ENCODE measurements at places on chromosomes 6 and 20.

DNA sequence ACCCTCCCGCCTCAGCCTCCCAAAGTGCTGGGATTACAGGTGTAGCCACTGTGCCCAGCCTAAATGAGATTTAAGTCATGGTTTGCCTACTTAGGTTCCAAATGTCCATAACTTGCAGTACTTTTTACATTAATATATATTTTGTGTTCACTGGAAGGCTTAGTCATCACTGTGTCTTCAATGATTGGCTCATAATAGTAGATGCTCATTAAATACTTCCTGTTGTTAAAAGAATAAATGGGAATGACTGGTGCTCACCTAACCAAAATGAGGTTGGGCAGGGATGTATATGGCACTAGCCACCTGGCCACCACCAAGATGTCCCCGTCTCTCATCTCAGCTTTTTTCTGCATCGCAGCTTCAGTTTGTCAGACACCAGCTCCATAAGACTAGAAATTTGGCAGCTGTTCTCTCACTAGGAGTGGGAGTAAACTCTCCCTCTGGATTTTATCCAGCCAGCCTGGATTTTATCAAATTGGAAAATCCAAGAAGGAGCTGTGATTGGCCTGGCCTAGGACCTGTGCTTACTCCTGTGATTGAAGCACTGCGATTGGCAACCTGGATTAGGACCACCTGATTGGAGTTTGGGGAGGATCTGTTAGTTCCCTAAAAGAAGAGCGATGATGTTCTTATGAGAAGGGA lies 1.1 kb upstream of the GLO1 start:
- DNase-seq = no peak

DNA sequence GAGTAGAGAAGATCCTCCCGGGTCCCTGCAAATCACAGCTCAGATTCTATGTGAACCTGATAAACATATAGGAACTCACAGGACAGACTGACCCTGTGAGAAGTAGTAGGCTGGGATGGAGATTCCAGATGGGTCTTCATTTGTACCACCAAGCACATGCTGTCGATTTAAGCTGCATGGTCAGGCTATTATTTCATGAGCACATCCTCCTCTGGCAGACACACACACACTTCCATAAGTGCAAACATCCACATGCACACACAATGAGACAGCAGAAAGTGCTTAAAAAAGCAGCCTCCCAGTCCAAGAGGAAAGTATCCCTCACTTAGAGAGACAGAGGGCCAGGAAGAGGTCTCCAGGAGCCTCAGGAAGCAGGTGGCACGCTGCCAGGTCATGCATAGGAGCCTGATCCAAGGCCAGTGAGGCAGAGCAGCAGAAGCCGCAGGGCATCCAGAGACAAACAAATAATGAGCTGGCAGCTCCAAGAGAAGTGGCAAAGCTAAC lies 131.8 kb downstream of the UNC5CL start:
- DNase-seq = peak; percentile 43

- no peak for DNase-seq
Observed at GRCh38 chr20:46402331-46402811, 4.0 kb downstream of the ELMO2 start.

DNA sequence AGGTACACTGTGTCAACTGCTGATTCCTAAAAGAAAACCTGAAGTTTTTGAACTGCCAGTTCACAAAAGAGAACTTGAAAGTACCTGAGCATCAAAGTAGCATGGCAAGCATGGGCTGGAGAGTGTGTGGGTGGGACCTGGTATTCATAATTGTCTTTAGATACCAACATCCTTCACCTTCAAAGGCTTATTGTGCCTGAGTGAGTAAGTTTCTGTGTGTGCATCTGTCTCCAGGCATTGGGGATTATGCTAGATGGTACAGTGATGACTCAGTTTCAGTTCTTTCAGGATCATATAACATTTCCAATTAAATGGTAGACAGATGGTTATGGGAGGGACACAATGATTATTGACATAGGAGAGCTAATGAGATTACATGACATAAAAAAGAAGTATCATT lies 238.5 kb downstream of the ZFAND3 start:
- DNase-seq = no peak

DNA sequence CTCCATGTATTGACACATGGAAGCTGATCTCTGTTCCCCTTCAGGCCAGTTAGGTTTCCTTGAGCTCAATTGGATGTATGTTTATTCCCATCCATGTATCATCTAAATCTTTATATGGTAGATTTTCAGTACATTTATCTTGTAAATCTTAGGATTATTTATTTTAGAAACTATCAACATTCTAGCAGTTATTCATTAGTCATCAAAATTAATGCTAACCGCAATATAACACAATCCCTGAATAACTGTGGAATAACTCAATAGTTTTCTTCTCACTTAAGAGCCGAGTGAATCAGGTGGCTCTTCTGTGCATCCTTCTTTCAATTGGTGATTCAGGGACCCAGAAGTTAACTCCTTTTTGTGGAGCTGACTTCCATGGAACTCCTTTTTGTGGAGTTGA lies 15.5 kb upstream of the TBX18 start:
- no peak for DNase-seq

DNA sequence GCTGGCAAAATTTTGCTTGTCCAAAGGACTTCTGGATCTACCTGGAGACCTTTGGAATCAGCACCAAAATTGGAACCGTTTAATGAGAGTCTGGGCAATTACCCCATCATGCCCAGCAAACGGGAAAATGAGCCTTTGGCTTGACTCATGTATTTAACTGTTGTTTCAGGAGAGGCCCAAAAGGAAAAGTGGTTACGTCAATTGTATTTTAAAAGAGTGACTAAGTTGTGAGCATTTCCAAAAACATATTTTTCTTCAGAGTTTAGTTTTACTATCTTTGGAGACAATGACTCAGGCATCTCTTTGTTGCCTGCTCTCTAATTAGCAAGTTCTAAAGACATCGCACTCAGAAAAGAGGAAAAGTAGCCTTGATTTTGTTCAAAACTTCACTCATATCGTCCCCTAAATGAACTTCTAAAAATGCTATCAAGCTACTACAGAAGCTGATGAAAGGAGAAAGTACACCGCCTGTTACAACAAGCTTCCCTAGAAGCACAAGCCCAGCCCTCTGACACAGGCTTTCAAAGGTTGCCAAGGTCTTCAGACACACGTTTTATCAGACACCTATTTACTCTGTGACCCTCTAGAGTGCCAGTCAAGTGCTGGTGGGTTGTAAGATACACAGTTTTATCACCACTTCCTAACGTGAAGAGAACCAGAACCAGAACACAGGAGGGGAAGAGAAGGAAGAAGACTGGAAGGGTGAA lies 146.2 kb downstream of the TBX18 start:
- peak; percentile 83 for DNase-seq

DNA sequence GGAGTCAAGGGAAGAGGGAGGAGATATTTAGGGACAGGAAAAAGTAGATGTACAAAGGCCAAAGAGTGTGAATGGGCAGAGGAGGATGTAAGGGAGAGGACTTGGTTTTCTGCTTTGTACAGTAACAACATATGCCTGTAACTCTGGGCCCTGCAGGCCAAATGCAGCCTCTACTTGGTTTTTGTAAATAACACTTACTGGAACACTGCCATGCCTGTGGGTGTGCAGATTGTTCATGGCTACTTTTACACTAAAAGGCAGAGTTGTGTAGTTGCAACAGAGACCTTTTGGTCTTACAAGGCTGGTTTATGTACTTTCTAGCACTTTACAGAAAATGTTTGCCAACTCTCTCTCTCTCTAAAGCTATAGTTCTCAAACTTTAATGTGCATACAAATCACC lies 157.1 kb downstream of the PHACTR1 start:
- no peak for DNase-seq

- no peak for DNase-seq
Observed at GRCh38 chr6:142867988-142868812, 76.8 kb downstream of the HIVEP2 start.

DNA sequence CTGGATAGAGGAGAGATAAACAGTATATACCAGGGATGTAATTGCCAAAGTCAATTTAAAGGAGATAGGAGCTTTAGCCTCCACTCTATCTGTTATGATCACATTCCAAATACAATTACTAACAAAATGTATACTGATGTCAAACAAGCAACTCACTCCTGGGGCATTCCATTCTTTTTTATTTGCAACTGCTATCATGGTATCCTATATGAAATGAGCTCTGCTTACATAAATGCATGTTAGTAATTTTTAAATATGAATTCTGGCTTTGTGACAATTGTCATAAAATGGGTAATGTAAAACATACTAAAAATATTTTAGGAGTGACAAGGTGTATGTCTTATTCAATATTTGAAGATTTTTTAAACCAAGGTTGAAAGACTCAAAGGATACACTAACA lies 751.1 kb downstream of the HACE1 start:
- DNase-seq = no peak

- no peak for DNase-seq
Observed at GRCh38 chr20:44326391-44327159, 10.3 kb upstream of the R3HDML start.

DNA sequence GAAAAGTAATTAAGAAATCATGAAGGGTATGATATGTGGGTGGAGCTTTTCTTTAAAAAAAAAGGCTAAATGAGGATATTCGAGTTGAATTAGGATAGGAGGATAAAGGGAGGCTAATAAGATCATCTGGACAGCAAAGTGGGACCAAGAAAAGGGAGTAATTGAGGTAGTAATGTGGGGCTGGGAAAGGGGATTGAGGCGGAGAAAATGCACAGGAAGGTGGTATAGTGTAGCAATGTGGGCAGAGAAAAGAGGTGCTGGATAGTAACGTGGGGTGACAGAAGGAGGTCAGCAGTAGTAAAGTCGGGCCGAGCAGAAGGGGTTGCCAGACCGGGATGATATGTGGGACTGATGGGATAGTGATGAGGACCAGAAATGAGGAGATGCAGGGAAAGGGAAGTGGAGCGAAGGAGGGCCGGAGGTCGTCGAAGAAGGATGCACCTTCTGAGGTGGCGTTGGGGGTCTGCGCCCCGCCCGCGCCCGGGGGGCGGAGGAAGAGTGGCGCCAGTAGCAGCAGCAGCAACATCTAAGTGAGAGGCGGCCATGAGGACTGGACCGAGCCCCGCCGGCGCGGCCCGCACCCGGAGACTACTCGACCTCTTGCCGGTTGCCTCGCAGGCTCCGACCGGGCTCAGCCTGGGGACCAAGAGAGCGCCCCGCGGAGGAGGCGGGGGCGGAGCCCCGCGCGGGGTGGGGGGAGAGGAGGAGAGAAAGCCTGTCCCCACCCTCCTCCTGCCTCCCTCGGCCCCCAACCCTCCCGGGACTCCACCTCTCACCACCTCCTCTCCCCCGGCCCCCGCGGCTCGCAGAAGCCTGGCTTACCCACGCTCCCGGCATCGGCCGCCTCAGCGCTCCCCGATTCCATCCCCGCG lies 887 bp downstream of the GABBR1 start:
- peak; percentile 67 for DNase-seq

- DNase-seq = no peak
Observed at GRCh38 chr20:38108986-38109541, 56.0 kb downstream of the TGM2 start.

GRCh38 chr6:48834706-48835105 lies 628.3 kb downstream of the MMUT start:
- no peak for DNase-seq

GRCh38 chr20:34177052-34177451 lies 64.2 kb upstream of the ASIP start:
- no peak for DNase-seq

GRCh38 chr20:1292620-1293019 lies 26.5 kb downstream of the SNPH start:
- DNase-seq = no peak

DNA sequence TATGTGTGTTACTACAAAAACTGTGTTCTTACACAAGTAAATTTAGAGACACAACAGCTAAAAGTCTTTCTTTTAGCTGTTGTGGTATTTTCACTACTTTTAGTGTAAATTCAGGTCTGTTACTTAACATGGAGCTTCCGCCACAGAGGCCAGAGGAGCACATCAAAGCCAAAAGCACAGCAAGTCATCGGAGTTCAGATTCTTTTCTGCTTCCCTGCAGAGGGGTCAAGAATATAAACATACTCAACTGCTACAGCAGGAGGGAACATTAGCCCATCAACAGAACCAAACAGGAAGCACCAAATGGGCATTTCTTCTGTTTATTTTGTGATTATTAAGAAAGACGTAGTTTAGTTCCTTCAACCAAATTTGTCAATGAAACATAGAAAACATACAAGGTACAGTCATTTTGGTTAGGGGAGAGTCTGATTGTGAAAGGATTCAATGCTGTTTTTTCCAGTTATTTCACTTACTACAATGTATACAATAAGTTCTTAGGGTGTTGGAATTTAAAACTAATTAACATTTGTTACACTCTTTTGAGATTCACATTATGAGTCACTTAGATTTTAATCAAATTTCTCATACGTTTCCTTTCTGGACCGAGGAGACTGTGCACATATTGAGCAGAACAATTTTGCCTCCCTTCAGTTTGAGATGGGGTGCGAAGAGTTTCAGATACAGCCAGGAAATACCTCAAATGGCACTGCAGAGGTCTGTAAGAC lies 42.8 kb upstream of the DSE start:
- DNase-seq = no peak

All from SJSA1 (cell line).